AG08396 (cell line): ENCODE measurements at places on chromosomes 16 and 17.
A peak's percentile ranks its signal among the peaks of the same experiment; 100 is the strongest.

DNA sequence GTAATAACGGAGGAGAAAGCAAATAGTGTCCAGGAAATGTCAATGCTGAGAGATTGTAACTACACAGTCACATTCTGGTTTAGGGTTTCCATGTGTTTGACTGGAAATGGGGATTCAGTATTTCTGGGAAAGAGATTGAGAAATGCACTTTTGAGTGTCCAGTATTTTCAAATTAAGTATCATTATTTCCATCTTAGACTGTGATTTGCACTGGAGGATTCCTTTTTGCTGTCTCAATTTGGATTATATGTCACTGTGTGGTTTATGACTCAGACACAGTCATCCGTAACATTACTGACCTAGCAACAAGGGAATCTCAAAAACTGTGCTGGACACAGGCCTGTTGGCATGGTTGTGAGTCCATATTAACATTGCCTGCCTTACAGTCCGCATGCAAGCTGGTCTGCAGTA is 681.4 kb downstream of the CDH11 start:
- DNase-seq: peak; percentile 76

- DNase-seq: no peak
Observed at GRCh38 chr17:60006160-60006559, 41.6 kb upstream of the RNFT1 start.

GRCh38 chr17:40091691-40092397 is 8.5 kb downstream of the NR1D1 start:
- no peak for DNase-seq

DNA sequence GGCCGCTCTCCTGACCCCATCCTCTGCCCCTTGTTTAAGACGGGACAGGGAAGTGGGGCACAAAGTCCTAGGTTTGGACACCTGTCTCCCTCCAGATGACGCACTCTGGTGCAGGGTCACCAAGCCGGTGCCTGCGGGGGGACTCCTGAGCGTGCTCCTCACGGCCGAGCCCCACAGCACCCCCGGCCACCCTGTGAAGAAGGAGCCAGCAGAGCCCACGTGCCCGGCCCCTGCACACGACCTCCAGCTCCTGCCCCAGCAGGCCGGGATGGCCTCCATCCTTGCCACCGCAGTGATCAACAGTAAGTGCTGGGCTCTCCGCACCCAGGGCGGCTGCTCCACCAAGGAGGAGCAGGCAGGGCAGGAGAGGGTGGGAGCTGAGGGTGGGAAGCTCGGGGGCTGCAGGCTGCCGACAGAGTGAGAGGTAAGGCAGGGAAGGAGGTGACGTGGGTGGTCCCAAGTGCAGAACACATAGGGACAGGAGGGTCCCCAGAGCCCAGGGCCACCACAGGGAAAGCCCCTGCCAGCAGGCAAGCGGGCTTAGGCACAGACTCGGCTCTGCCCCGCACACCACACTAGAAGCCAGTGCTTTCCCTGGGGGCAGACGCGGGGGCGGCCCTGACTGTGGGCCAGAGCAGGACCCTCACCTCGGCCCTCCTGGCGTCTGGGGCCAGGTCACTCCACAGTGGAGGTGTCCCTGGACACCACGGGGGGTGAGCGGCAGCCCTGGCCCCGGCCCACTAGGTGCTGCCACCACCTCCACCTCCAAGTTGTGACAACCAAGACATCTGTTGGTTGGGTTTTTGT is 42.1 kb upstream of the ZC3H18 start:
- no peak for DNase-seq

DNA sequence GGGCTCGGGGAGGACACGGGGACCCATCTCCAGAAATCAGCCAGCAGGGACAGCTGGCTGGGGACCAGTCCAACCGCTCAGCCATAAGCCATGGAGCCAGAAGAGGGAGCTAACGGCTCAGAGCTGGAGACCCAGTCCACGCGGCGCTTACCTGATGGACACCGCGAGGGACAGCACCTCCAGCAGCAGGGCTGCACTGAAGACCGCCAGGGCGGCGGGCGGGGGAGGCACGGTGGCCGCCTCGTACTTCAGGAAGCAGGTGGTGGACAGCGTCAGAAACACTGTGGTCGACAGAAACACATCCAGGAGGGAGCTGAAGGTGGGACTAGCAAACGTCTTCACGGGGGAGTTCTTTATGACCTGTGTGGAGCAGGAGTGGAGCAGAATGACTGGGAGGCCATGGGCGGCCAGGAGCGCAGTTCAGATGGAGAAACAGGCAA is 102.6 kb upstream of the CREBBP start:
- DNase-seq: peak; percentile 80

DNA sequence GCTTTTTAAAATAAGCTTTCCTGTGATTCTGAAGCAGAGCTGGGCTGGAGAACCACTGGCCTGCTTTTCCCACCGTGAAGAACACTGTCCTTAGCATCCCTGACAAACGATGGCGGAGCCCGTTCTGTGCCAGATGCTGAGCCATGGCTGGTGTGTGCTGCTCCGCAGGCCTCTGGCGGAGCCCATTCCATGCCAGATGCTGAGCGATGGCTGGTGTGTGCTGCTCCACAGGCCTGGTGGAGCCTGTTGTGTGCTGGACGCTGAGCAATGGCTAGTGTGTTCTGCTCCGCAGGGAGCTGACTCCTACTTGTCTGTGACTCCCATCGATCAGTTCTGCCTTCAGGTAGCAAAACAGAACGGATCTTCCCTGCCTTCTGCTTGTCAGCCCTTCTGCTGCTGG is 4.3 kb downstream of the ENDOV start:
- no peak for DNase-seq

- DNase-seq: no peak
Observed at GRCh38 chr17:56727876-56728617, 105.7 kb downstream of the C17orf67 start.

GRCh38 chr16:64704386-64704785 is 417.5 kb downstream of the CDH11 start:
- DNase-seq: no peak

DNA sequence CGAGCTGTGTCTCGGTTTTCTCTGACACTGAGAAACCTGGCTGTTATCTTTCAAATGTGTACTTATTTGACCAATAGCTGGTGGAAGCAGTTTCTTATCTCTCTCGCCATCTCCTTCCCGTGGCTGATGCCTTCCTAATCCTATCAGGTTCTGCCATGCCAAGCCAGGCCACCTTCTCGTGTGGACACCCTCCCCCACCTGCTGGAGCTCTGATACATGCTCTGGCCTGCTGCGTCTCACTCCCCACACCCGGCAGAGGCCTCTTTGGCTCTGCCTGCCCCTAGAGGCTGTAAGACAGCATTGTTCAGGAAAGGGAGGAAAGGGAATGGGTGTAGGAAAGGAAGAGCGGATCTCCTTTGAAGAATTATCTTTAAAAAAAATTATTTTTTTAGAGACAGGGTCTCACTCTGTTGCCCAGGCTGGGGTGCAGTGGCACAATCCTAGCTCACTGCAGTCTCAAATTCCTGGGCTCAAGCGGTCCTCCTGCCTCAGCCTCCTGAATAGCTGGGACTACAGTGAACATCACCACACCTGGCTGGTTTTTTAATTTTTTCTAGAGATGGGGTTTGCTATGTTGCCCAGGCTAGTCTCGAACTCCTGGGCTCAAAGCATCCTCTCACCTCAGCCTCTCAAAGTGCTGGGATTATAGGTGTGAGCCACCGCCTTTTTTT is 7.5 kb upstream of the ARMC5 start:
- DNase-seq: peak; percentile 81

- DNase-seq: no peak
Observed at GRCh38 chr17:65197201-65197600, 60.0 kb downstream of the RGS9 start.

- DNase-seq: no peak
Observed at GRCh38 chr17:36475346-36475970, 11.0 kb upstream of the ZNHIT3 start.

DNA sequence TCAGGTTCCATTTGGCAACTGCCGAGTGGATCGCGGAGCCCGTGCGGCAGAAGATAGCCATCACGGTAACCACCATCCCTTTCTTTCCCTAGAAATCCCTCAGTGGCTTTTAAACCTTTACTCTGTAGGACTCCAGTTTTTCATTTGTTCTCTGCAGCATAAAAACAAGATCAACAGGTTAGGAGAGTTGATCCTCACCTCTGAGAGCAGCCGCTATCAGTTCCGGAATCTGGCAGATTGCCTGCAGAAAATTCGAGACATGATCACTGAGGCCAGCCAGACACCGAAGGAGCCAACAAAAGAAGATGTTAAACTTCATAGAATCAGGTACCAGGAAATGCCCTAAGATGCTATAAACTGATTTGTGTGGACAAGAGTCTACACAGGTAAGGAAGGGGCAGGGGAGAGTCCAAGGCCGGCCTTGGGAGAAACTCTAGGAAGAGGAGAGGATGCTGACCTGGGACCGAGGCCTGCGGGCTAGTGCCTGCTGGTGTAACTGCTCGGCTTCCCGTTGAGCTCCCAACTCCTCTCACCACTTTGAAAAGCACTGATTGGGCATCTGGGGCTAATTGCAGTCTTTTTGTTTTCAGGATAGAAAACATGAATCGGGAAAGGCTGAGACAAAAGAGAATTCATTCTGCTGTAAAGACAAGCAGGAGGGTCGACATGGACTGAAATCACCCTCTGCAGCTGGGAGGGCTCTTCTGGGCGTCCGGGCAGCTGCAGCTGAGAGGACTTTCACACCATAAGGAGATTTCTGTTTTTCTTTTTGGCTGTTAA is 8.1 kb downstream of the MRPL58 start:
- no peak for DNase-seq

GRCh38 chr17:42460371-42460770 is 1.7 kb downstream of the ATP6V0A1 start:
- no peak for DNase-seq

DNA sequence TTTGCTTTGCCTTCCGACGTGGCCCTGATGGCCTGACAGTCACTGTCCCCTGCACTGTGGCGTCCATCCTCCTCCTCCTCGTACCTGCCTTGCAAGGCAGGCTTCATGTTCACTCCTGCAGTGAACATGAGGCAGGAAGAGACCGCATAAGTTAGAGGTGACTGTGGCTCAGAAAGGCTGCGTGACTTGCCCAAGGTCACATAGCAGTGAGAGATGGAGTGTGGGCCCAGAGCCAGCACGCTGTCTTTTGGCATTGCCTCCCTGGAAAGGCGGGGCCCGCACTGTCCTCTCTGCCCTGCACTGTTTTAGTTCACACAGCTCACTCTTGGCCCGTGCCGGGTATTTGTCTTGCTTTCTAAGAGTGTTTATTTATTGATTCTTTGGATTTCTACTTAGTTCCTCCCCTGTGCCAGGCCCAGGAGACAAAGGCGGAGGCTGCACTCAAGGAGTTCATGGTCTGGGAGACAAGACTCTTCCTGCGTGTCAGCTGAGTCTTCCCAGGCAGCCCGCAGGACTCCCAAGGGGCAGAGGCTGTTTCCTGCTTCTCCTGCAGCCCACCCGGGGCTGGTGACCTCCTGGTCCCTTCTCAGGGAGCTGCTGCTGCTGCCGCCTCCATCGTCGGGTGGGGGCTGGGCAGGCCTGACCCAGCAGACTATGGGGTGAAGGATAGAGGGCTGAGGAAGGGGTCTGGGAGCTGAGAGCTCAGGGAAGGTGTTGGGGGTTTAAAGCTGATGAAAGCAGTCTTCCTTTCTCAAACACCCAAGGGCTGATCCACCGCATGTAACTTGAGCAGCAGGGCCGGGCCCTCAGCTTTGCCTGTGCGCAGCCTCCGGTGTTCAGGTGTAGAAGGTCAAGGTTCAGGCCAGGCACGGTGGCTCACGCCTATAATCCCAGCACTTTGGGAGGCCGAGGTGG is 12.7 kb downstream of the CYGB start:
- peak; percentile 73 for DNase-seq

DNA sequence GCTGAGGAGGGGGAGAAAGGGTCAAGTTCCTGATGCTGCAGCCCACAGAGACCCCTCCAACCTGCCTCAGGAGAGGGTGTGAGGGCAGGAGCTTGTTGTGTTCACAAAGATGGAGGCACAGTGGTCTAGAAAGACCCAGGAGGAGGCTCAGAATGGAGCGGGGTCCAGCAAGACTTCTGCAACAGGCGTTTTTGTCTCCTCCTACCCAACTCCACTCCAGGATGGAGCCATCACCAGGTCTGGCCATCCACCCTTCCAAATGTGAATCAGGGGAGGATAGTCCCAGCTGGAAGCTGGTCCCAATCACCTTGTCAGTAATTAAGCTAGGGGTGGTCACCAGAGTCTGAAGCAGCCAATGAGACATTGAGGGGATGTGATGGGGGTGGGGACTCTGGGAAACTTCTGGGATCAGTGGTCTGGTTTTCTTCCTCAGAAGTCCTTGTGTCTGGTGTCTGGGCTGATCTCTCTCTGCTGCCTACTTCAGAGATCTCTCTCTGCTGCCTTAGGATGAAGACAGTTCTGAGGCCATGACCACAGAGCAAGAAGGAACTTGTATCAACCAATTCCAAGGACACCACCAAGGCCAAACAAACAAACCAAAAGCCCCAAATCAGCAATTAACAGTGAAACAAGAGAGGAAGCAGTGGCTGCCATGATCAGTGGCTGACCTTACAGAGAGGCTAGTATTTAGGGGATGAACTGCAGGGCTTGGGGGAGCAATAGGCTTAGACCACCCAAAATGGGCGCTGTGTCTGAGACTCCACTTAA is 14.5 kb downstream of the CD300LB start:
- DNase-seq: no peak

DNA sequence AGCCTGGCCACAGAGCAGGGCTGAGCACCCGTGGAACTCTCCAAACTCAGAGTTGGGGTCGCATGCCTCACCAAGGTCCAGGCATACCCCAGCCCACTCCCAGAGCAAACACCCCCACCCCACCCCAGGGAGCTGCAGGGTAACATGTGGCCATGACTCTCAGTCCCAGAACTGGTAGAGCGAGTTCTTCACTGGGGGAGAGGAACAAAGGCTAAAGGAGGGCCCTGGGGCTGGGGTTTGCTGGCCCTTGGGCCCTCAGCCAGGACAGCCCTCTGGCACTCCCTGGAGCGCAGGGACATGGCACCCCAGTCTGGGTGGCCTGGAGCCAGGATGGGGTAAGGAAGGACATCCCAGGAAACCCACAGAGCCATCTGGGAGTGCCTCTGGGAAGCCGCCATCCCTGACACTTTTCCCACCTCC is 4.2 kb downstream of the HID1 start:
- no peak for DNase-seq

GRCh38 chr17:6627019-6627418 is 13.5 kb downstream of the KIAA0753 start:
- peak; percentile 16 for DNase-seq

DNA sequence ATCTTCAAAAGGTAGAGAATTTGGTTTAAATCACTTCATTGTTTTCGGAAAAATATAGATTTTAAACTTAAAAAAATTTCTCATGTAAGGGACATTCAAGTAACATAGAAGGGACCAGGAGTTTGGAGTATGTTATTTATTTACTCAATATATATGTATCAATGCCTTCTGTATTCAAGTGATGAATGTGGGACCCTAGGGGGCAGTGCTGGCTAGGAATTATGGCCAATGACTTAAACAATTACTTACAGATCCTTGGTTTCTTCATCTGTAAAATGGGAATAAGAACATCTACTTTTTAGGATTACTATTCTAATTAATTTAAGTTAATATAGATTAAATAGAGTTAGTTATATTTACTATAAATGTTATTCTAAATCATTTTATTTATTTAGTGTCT is 886.3 kb upstream of the RBFOX1 start:
- DNase-seq: no peak

DNA sequence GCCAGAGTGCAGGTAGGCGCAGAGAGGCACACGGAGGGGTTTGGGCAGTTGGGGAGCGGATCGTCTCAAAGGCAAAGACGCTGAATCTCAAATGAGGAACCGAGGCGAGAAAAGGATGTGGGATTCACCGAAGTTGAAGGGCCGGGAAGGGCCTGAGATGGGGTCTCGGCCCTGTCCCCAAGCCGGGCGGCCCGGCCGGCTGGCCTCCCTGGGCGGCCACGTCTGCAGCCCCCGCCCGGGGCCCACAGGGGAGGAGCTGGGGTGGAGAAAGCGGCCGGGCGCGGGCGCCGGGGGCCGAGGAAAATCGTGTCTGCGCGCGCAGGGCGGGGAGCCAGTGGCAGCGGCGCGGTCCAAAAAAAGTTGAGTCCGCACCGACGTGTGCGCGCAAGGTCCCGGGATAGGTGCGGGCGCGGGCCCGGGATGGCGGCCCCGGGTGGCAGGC is 458 bp downstream of the SLC12A4 start:
- peak; percentile 81 for DNase-seq
